ENCODE measurements at places on chromosomes 2 and 18.

- DNase-seq: no peak
Measured at GRCh38 chr2:4381049-4381448, 677.7 kb downstream of the DCDC2C start.

DNA sequence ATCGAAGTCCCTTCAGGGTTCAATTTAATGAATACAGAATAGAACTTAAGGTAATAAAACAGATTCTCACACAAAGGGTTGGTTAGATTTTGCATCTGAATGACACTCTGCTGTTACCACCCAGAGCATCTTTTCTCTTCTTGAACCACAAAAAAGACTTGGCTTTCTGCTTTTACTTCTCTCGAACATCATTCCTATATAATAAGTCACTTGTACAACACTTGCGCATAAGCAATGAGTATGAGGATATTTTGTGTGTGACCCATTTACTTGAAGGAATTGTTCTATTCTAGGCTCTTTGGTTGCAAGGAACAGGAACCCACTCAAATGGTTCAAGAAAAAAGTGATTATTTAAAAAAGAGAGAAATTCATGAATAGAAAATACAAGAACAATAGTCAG, 126.2 kb downstream of the NUP35 start:
- DNase-seq: no peak

- no peak for DNase-seq
Measured at GRCh38 chr2:47617523-47618271, 165.2 kb upstream of the MSH6 start.

DNA sequence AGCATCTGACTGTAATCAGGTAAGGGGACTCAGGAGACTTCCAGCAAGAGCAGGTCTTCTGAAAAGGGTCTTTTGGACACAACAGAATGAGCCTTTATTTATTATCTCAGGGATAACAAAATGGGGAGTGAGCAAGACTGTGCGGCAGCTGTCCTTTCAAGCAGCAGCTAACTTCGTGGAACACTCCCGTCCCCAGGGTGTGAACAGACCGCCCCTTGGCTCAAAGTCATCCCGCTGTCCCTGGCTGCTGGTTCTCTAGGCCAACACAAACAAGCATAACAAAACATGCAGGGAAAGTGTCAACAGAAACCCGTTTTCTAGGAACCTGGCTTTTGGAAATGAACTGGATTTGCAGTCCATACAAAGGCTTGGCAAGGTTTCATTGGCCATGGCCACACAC, 787.9 kb upstream of the FANCL start:
- DNase-seq: no peak

- no peak for DNase-seq
Measured at GRCh38 chr2:48845684-48846083, 90.2 kb upstream of the LHCGR start.

DNA sequence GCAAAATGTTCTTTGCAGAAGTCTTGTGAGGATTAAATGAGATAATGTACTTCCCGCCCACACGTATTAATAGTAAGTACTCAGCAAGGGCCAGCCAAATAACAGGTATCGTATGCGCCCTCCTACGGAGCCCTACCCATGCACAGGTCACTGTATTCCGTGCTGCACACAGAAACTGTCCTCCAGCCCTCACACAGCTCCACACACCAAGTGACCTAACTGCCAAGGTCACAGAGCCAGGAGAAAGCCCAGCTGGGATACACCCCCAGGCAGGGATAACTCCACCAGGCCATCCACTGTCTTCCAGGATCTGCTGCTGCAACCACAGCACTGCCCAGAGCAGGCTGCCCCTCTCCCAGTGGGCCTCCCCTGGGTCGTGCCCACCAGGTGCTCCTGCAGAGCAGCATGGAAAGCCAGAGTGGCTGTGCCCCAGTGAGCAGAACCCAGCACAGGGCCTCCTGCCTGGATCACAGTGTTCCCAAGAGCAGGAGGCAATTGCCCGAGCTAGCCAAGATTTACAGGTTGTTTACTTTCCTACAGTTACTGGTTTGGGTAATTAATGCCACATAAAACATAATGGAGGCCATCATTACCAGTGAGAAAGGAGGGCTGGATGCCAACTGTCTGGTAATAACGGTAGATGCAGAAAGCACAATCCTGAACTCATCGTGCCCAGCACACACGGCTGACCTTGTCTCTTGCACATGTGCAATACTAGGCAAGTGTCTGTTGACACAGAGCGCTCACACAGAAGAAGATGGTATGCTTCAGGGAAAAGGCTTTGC, 24.4 kb downstream of the TFCP2L1 start:
- DNase-seq: no peak

DNA sequence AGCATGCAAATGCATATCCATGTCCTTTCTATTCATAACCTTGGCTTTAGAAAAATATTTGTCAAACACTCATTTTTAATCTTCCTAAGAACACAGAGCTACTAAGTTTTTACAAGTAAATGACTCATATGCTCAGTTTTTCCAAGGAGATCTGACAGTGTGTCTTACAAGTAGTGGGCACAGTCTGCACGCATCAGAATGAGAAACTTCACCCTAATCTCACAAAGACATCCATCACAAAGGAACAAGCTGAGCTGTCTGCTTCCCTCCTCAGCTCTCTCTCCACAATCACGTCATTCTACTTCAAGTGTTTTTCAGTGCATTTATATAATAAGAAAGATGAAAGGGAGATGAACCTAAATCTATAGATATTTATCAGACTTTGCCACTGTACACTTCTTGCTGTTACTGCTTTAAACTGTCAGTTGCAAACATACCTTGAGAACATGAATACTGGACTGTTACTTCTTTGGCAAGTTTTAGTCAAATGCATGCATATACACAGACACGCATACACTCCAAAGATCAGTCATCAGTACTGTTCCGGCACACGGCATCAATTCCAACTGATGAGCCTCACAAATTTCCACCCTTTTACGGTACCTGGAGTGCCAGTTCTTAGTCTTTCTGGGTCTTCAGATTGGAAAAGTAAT, 75.7 kb downstream of the RBMS1 start:
- no peak for DNase-seq

GRCh38 chr2:145800151-145801091, 1280.5 kb upstream of the ZEB2 start:
- DNase-seq: no peak

GRCh38 chr2:15971831-15972522, 31.6 kb downstream of the MYCN start:
- no peak for DNase-seq

GRCh38 chr2:64955467-64955866, 33.7 kb upstream of the SLC1A4 start:
- no peak for DNase-seq

- DNase-seq: no peak
Measured at GRCh38 chr2:173354582-173355131, at the start of gene CDCA7. Gene CDCA7, plus strand, starts transcription at chr2:173354872. Its CDS starts 92 bp downstream, at chr2:173354964.

DNA sequence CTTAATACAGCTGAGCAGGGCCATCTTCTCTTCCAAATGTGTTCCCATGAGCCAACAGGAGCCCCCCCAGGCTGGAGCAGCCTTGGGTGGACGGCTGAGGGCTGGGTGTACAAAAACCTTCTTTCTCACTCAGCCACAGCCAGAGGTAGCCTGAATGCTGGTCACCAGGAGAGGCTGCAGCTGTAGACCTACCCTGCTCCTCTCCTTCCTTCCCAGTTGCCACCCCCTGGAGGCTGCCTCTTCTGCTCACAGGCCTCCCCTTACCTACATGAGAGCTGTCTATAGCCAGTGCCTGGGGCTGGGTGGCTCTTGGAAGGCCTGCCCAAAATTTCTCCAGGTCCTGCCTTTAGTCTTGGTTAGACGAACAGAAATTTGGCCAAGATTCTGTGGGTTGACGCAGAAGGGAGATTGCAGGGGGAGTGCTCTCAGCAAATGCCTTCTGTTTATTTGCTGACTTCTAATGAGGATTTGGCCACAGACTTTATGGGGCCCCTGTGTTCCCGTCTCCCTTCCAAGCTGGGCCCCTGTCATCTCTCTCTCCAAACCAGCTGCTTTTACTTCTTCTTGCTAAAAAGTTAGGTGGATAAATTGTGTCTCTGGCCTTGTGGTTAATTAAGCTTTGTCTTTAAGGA, 18.3 kb downstream of the CELF4 start:
- no peak for DNase-seq

GRCh38 chr2:234422273-234422732, 74.6 kb downstream of the ARL4C start:
- DNase-seq: no peak

- DNase-seq: no peak
Measured at GRCh38 chr2:18762667-18763066, 173.3 kb upstream of the NT5C1B start.

GRCh38 chr18:27372386-27372785, 187.3 kb upstream of the CHST9 start:
- DNase-seq: no peak

- DNase-seq: no peak
Measured at GRCh38 chr2:217367464-217367863, 507.6 kb upstream of the TNP1 start.

DNA sequence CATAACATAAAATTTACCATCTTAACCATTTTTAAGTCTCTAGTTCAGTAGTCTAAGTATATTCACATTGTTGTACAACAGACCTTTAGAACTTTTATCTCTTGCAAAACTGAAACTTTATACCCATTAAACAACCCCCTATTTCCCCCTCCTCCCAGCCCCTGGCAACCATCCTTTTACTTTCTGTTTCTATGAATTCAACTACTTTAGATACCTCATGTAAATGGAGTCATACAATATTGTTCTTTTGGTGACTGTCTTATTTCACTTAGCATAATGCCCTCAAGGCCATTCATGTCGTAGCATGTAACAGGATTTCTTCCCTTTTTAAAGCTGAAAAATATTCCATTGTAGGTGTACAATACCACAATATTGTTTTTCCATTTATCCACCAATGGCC, 129.8 kb downstream of the PDE11A start:
- no peak for DNase-seq

DNA sequence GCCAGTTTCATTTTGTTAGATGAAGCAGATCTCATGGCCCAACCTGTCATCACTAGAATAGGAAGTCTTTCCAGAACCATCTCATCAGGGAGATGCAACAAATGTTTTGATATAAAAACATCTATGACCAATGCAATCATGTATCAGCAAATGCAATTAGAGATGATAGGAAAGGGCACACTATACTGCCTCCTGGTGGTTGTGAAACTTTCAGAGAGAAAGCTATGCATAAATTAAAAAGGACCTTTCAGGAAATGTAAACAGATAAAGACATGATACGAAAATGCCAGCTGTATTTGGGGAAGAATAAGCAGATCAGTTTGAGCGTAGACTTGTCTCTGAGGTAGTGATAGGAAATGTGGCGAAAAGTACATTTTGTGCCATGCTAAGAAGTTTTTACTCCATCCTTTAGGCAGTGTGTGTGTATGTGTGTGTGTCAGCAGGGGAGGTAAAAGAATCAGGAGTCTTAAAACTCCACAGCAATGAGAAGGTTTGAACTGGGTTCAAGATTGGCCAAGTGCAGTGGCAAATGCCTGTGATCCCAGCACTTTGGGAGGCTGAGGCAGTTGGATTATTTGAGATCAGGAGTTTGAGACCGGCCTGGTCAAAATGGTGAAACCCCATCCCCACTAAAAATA, 479.3 kb downstream of the CPS1 start:
- DNase-seq: no peak

DNA sequence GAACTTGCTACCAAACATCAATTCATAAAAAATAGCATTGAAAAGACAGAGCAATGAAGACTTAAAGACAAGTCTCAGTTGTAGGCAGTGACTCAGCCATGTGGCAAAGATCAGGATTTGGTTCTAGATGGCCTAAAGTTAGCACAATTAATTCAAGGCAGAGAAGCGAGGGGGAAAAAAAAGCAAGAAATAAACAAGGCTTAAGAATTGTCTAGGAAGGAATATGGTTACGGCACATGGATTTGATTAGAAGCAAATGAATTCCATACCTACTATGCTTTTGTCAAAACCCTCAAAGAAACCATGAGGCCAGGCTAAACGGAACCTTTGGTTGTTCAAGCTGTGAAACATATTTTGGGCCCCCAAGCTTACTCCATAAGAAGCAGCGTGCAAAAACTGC, 362.2 kb upstream of the KCNH7 start:
- DNase-seq: no peak
